ENCODE measurements at places on chromosomes 5 and 9.

GRCh38 chr5:88732181-88732633, 150.8 kb downstream of the MEF2C start:
- no peak for DNase-seq

DNA sequence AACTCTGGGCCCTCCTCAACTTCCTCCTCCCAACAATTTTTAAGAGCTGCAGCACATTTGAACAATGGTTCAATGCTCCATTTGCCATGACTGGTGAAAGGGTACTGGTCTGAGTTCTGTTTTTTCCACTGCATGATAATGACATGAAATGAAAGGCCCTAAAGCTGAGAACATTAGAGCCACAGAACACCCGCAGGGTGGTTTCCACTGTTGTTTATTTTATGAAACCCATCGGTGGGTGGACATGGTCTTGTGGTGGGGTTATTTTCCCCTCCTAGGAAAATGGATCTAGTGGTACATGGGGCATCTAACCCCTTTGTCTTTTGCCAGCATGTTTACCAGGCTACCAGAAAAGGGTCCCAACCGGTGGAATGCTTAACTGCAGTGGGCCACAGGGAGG, 71.8 kb downstream of the SMARCA2 start:
- DNase-seq = no peak

GRCh38 chr5:175555168-175555785, 76.9 kb downstream of the SFXN1 start:
- no peak for DNase-seq

- DNase-seq = no peak
Observed at GRCh38 chr5:97534166-97534565, 351.1 kb upstream of the RIOK2 start.

DNA sequence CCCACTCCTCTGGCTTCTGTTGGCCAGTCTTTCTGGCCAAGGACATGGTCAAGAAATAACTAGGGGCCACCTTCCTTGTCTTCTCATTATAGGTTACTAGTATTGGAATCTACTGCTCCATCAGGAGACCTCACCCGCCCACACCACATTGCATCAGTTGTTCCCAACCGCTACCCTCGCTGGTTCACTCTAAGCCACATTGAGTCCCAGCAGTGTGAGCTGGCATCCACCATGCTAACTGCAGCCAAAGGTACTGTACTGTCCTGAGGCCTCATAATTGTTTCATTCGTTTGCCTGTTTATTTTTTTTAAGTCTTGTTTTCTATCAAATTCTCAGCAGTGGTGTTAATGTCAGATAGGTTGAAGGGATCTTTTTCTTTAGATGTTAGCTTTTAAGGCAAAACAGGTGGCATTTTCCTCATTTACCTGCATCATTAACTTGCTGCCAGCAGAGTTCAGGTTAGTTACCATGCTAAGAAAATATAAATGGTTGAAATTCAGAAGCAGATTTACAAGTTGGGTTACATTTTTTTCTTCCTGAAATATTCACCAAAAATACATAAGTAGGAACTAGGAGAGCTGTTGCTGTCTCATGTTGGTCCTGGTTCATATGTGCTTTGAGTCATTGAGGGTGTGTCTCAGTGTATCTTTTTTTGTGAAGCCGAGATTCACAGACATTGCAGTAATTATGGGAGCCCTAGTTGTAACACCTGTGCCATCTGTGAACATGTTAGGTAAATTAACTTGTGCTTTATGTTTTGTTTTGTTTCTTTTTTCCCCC, 206.9 kb downstream of the ZSWIM6 start:
- no peak for DNase-seq

- no peak for DNase-seq
Observed at GRCh38 chr5:100516285-100516684, 18.9 kb upstream of the FAM174A start.

DNA sequence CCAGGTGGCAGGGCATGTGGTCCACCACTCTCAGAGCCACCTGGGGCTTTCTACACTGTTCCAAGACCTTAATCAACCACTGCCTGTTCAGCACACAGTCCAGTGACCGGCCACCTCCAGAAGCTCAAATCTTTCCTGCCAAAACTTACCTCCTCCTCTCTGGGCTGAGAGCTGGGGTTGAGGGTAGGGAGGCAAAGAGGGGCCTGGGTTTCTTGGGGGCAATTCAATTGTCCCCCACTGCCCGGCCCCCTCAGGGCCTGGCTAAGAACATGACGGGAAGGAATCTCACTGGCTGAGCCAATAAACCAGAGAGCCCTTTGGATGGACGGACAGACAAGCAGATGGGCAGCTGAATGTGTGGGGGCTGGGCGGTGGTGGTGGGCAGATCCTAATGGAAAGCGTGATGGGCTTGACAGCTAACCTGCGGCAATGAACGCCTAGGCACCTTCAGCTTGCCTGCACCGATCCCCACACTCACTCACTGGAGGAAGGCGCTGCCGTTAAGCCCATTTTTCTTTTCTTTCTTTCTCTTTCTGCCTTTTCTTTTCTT, 5.4 kb downstream of the NR5A1 start:
- DNase-seq = no peak

DNA sequence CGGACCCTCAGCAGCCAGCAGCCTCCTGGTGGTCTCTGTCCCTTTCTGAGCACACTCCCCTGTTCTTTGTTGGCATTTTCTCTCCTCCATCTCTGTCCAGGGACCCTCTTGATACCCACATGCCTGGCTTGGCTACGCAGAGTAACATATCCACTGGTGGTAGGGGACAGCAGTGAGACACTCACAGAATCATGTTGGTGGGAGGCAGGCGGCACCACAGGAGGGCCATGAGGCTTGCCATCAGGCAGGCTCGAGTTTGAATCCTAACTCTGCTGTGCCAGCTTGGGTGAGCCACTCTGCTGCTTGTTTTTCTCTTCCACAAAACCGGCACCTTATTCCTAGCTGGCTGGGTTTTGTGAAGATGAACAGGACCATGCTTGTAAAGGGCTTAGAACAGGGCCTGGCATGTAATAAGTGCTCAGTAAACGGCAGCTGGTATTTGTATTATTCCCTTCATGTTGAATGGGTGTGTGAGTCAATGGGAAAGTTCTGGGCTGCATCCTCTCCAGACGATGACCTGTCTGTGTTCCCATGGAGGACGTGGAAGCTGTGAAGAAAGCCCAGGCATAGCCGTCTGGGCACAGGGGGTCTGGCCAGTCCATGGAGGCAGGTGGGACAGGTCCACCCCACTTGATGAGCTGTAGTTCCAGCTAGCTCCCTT, 2.3 kb downstream of the COL27A1 start:
- DNase-seq = no peak

- DNase-seq = no peak
Observed at GRCh38 chr5:1808439-1808838, 7.2 kb downstream of the NDUFS6 start.

- no peak for DNase-seq
Observed at GRCh38 chr5:35668319-35668718, 50.7 kb downstream of the SPEF2 start.

DNA sequence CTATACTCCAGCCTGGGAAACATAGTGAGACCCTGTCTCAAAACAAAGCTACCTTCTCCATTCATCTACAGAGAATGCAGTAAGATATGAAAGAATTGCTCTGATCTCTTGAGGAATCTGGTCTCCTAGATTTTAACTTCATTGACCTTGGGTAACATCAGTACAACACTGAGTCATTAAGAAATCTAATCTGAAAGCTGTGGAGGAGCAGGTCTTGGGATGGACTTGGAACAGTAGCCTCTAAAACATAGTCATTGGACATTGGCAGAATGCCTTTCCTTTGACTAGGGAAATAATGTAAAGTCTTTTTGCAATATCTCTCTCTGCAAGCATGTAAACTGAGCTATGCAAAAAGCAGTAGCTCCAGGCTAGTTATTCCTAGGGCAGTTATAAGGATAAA, 58.1 kb downstream of the KCNN2 start:
- DNase-seq = no peak

DNA sequence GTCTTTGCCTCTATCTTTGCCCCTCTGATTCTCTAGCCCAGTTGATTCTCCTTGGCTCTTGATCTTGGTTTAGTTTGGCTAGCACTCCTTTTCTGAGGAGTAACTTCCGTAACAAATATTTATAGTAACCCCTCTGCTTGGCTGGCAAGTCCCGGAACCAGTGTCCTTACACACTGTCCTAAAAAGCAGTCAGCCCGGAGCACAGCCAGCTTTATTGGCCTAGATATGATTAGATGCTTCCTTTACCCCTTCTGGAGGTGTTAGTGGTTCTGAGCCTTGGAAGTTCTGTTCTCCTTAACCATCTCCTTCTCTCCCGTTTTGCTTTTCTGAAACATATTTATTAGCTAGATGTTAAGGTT, 17.0 kb upstream of the MSMP start:
- no peak for DNase-seq

DNA sequence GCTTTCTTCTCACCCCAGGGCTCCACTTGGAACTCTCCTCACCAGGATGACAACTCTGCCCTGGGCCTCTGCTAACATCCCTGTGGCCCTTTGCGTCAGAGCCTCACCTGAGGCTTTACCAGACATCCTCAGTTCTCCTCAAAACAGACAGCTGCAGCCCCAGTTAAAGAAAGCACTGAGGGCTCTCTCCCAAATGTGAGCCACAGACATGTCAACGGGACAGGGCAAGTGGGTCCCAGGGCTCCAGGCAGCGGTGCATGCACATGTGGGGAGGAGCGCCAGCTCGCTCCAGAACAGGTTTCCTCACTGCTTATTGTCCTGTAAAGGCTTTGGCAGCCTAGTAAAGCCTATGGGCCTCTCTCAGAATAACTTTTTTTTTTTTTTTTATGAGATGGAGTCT, 37.3 kb downstream of the IPPK start:
- no peak for DNase-seq

DNA sequence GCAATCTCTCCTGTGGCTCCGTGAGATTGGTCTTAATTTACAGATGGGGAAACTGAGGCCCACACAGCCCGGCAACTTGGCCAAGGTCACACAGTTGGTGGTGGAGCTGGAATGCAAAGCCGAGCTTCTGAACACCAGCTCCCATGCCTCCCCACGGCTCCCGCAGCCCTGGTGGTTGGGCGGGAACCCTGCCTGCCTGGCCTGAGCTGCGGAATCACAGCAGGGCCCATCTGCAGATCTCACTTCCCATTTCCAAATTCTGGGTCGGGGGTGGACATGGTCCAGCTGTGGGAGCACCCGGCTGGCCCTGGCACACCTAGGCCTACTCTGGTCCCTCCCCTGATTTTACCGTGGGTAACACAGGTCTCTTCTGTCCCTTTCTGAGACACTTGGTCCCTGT, 35.3 kb upstream of the PHYKPL start:
- no peak for DNase-seq

GRCh38 chr9:126388964-126389708, 62.5 kb downstream of the MVB12B start:
- DNase-seq = no peak

GRCh38 chr5:167684251-167684650, 607.2 kb upstream of the WWC1 start:
- no peak for DNase-seq

- no peak for DNase-seq
Observed at GRCh38 chr5:72550595-72550994, 43.4 kb upstream of the ZNF366 start.

DNA sequence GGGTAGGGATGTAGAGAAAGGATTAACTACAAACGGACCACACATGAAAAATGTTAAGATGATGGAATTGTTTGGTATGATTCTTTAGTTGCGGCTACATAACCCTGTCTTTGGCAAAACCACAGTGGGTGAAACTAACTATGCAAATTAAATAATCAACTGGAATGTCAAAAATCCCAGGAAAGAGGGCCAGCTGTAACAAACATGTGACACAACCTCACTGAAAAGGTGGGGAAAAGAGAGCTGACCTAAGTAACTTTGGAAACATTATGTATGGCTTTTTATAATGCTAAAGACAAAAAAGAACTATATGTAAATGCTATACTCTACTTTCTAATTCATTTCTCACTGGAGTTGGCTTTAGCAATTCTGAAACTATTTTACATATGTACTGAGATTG, 252.0 kb downstream of the MRPS30 start:
- DNase-seq = no peak

- no peak for DNase-seq
Observed at GRCh38 chr5:95380103-95380628, 11.0 kb upstream of the FAM81B start.

- no peak for DNase-seq
Observed at GRCh38 chr9:124544535-124544934, 37.3 kb upstream of the NR5A1 start.

GRCh38 chr5:73115399-73116051, 4.8 kb upstream of the TMEM171 start:
- DNase-seq = no peak

DNA sequence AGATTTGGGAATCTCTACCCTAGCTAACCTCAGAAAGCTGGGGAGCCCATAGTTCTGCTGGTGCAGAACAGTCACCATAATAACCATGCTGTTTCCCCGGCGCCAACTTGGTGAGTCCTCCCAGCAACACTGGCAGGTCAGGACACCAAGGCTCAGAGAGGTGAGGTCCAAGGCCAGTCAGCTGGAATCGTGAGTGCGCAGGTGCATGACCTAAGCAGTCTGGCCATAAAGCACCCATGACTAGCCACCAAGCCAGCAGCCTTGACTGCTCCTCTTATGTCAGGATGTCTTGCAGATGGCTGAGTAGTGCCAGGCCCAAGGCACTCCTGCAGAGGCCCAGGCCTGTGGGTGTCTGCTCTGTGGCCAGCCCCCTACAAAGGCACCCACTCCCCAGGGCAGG, 2.6 kb downstream of the RNF44 start:
- DNase-seq = no peak

DNA sequence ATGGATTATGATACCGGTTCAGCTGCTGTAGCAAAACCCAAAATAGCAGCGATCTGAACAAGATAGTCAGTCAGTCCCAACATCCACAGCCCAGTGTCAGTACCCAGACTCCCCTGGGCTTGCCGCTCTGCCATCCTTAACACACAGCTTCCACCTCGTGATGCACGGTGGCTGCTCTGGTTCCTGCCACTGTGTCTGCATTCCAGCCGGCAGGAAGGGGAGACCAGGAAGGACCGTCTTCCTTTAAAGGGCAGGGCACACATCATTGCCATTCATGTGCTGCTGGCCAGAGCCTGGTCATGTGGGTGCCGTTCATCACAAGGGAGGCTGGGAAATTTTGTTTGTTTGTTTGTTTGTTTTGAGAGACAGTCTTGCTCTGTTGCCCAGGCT, 131.0 kb upstream of the IER5L start:
- no peak for DNase-seq

GRCh38 chr9:110455860-110456259, 118.2 kb upstream of the TXNDC8 start:
- no peak for DNase-seq

DNA sequence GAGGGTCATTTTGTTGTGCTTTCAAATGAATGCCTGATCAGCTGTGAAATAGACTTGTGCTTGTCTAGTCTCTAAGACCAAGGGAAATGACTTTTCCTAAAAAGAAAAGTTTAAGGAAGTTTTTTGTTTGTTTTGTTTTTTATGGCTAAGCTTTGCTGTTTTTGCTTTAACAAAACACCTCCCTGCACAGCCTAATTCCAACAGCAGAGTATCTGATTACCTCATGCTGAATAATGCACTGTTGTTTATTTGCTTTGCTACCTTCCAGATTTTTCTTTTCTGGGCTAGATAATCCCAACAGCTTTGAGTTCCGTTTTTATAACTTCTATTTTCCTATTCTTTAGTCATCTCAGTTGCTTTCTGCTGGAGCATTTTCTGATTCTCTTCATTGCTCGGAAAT, 95.8 kb downstream of the AOPEP start:
- no peak for DNase-seq
